ENCODE measurements at places on chromosomes 7 and 10.

DNA sequence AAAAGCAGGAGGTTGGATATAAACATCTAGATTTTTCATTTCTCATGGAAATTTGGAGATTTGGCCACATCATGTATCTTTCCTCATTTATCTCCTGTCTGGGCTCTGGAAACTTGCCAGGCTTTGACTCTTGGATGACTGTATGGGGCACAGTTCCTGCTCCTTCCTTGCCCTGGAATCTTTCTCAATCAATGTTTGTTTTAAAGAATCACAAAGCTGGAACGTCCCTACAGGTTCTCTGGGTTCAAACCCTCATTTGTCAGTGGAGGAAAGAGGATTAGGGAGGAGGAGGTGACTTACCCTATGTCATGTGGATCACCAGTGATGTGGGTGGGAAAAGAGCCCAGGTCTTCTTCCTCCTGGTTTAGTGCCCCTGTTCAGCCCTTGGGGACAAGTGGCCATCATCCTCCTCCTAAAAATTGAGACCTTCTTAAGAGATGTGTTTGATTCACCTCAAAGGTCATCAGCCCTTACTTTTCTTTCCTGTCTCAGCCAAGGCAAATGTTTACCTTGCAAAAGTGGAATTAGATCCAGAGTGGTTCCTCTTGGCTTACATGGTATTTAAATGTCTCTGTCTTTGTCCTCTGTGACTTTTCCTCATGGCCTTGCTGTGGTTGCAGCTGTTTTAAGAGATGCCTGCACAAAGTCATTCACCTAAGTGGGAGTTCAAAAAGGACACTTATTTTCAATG is 38.8 kb upstream of the PDZD8 start:
- DNase-seq, result no peak

DNA sequence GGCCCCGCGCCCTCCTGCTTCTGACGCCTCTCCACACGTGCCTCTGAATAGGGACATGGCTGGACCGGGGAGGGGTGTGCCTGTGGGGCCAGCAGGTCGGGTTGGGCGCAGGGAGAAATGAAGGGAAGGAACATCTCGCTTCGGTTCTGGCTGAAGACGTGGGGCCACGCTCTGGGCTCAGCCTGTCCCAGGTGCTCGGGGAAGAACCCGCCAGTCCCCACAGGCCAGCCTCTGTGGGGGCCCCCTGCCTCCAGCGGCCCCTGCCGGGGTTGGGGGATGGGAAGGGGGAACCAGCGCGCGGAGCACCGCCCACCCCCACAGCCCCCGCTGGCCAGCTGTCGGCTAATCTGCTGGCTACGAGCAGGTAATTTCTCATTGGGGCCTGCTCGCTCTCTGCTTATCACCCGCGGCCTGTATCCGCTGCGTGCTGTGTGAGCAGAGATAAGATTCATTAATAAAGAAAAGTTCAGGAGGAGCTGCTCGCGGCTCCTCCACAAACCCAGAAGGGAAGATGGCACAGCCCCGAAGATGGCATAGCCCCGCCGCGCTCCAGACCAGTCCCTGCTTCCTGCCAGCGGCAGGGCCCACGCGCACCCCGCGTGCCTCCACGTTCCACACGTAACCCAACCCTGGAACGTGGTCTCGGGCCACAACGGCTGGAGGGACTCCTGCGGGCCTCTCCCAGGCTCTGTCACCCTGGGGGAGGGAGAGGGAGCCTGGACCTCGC is 186.2 kb downstream of the ELFN1 start:
- no peak for DNase-seq

- no peak for DNase-seq
These were observed 266.9 kb upstream of the SHH start for GRCh38 chr7:156079156-156079555.

DNA sequence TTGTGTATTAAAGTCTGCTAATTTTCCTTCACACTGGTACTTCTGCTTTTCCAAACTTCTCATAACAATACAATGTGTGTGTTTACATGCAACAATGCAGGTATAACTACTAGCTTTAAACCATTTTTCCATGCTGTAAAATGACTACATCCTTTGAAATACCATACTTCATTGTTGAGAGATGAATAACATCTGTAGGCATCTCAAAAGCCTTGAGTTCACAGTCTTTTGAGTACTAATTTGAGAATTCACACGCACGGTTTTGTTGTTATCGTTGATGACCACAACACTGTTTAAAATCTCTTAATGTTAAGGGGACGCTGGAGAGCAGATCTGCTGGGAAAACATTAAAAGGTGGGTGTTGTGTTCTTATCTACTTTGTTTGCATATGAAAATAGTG is 37.4 kb downstream of the SEMA3A start:
- no peak for DNase-seq

- no peak for DNase-seq
These were observed 93.2 kb upstream of the ZNF438 start for GRCh38 chr10:31124852-31125251.

GRCh38 chr7:134946260-134946659 is 40.0 kb upstream of the AGBL3 start:
- DNase-seq, result no peak

GRCh38 chr10:19730167-19730906 is 85.9 kb upstream of the PLXDC2 start:
- DNase-seq, result no peak

DNA sequence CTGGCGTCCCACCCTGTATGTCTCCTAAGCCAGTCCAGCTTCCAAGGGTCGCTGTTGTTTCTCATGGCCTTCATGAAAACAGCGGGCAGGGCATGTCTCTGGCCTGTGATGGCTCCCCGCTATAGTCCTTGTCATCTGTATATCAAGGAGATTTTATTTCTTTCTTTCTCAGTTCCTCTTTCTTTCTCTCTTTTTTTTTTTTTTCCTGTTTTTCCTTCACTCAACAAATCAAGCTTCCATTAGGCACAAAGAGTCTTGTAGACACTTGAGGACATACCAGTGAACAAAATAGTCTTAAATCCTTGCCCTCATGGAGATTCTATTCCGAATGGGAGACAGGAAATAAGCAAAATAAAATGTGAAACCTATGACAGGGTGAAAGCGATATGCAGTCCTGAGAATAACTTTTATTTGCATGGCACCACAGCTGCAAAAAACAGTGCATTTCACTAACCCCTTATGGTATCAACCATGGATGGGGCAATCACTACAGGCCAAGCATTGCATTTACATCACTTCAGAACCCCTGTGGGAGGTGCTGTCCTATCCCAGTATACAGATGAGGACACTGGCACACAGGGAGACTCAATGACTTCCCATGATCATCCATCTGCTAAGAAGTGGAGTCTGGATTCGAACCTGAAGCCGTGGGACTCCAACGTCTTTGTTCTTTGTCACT is 50.7 kb downstream of the SYPL1 start:
- peak; percentile 93 for DNase-seq

GRCh38 chr7:95999481-95999880 is 227.1 kb downstream of the DYNC1I1 start:
- DNase-seq, result no peak

DNA sequence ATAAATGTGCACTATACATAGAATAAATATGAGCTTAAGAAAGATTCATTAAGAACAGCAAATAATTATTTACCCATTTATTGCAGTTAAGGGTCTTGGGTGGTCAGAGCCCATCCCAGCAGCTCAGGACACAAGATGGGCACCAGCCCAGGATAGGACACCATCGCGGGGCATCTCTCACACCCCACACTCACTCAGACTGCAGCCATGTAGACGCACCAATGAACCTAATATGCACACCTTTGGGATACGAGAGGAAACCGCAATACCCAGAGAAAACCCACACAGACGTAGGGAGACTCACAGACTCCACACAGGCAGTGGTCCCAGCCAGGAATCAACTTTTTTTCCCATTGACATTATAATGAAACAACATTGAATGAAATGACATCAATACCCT is 36.0 kb downstream of the CARD11 start:
- DNase-seq, result no peak

GRCh38 chr10:8103543-8103942 is 49.1 kb downstream of the GATA3 start:
- DNase-seq, result no peak

- DNase-seq, result no peak
These were observed 430.4 kb downstream of the GRID1 start for GRCh38 chr10:85936161-85936560.

- no peak for DNase-seq
These were observed 242.8 kb downstream of the KLF6 start for GRCh38 chr10:3542185-3542611.

GRCh38 chr7:13920053-13920697 is 69.3 kb downstream of the ETV1 start:
- no peak for DNase-seq

DNA sequence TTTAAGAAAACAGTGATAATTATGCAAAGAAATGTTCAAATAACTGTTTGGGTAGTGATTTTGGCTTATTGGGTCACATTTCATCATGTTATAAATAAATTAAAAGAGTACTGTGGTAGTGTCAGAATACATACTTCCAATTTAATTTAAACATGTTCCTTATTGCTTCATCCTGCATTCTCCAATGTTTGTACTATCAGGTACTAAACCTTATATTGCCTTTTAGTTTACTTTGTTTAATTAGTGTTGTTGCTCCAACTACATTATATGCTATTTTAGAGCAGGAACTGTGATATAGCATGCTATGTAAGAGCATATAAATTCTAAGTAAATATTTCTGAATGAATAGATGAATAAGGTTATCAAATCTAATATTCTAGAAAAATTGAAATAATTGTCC is 40.9 kb downstream of the VTI1A start:
- no peak for DNase-seq

- peak; percentile 54 for DNase-seq
These were observed 12.5 kb downstream of the SFRP5 start for GRCh38 chr10:97759158-97759887.

DNA sequence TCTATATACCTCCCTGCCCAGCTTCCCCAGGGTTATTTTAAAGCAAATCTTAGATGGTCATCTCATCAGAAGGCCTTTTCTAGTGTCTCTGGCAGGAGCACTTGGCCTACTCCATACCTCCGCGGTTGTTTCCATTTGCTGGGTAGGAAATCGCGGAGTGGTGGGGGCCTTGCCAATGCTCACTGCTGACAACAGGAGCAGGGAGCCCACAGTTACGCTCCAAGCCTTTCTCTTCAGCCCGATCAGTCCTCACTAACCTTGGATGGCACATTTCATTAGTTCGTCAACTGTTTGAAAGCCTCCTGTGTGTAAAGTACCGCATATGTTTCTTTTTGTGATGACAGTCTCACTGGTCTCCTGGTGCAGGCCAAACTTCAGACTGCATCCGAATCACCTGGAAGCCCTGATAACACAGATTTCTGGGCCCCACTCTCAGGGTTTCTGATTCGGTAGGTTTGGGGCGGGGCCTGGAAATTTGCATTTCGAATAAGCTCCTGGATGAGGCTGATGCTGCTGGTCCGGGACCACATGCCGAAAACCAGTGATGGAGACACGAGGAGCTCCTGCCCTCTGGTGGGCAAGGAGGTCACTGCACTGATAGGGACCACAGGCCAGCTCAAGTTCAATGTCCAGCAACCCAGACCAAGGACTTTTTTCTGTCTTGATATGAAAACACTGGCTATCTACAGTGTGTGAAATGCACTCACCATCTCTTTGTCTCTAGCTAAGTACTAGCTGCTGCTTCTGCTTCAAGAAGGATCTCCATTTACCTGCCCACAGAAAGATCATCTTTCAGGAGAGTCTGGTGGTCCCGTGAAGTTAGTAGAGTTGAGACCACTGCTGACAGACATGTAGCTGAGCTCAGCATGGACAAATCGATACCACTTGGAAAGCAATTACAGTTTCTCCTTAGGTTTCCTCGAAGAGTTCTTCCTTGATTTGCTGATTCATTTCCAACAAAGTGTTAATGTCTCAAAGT is 14.0 kb downstream of the LRGUK start:
- DNase-seq, result peak; percentile 69

DNA sequence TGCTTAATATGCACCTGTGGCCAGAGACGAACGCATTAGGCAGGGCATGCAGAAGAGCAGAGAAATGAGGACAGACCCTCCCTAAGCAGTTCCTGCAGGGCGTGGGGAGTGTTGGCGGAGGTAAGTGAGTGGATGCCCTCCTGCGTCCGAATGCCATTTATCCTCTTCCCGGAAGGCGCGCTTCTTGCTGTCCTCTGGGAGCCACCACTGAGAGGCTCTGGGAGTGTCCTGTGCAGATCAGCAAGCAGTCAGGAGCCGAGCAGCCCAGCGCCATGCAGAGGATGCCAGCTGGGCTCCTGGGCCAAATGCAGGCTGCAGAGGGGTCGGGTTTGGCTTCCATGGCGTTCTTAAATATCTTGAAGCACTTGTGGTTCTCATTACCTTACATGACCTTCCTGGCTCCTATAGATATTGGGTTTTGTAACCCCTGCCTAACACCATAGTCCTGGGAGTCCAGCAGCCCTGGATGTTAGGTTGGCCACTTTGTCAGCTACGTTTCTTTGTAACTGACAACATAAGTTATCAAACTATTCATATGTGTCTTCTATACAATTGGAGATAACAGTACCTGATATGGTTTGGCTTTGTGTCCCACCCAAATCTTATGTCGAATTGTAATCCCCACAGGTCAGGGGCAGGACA is 30.0 kb upstream of the SLIT1 start:
- DNase-seq, result no peak

DNA sequence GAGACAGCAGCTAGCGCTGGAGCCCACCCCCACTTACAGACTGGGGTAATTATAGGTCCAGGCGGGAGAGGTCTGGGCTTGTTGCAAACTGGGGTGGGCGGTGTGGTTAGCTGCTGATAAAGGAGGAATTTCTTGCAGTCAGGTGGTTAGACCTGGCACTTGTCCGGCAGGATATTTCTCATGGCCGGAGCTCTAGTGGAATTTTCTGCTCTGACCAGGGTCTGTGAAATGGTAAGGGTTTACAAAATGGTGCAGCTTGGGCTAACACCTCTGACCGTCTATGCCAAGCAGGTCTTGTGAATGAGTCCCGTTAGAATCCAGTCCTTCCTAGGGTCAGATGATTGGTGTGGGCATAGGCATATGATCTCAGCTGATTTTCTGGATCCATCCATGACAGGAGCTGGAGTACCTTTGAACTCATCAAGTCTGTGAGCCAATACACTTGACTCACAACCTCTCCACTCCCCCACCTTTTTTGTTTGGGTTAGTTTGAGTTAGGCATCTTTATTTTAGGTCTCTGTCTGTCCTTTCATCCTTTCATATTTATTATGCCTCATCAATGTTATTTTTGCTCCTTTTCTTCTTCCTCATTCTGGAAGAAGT is 213.4 kb downstream of the SUGCT start:
- DNase-seq, result no peak

GRCh38 chr7:122310119-122311021 is 5.8 kb upstream of the FEZF1 start:
- DNase-seq, result no peak

DNA sequence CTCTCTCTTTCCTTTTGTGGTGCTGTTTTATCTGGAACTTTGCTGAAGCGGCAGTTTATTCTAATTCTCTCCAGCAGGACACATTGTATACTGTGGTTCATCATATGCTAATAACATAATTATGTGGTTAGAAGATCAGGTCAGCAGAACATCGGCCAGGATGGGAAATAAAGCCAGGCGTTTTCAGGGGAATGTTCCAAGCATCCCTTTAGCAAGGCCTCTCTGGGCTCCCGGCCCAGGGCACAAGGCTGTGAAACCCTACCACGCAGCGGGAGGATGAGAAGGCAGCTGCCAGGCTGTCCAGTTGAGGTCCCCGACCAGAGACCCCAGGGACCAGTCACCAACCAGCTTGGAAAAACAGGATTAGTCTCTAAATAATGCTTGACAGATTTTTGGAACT is 112.2 kb upstream of the GALNT17 start:
- no peak for DNase-seq

All from OCI-LY7 (cell line).